Activated CD4-positive, CD25-positive, alpha-beta regulatory T cell treated with anti-CD3 and anti-CD28 coated beads, Interleukin-2, amount 50 U/mL, for 72 hours (primary cell): ENCODE measurements at places on chromosomes 6 and 20.

GRCh38 chr6:164015088-164015484, 600.6 kb downstream of the QKI start:
- no peak for DNase-seq

DNA sequence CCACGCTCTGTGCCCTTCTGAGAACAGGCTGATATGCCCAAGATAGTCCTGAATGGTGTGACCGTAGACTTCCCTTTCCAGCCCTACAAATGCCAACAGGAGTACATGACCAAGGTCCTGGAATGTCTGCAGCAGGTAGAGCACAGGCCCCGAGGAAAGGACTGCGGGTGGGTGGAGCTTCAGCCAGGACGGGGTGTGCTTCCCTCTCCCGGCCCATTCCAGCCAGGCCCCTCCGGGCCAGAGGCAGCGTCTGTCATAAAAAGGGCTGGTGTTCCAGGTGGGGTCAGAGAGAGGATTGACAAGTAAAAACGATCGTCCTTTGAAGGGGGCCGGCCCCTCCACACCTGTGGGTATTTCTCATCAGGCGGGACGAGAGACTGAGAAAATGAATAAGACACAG, 1.3 kb downstream of the RTEL1 start:
- no peak for DNase-seq

DNA sequence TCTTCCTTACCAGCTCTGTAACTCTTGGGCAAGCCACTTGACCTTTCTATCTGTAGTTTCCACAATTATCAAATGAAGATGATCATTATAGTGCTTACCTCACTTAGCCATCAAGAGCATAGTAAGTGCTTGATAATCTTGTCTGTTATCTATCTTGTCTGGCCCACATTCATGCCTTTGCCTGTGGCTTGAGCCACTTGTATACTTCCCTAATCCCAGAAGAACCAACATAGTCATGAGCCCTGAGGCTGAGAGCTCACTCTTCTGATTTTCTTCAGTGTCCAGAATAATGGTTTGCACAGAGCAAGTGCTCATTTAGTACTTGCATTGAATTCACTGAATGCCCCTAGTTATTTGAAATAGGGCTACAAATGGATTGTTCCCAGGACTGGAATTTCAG, 108.2 kb downstream of the SASH1 start:
- no peak for DNase-seq

DNA sequence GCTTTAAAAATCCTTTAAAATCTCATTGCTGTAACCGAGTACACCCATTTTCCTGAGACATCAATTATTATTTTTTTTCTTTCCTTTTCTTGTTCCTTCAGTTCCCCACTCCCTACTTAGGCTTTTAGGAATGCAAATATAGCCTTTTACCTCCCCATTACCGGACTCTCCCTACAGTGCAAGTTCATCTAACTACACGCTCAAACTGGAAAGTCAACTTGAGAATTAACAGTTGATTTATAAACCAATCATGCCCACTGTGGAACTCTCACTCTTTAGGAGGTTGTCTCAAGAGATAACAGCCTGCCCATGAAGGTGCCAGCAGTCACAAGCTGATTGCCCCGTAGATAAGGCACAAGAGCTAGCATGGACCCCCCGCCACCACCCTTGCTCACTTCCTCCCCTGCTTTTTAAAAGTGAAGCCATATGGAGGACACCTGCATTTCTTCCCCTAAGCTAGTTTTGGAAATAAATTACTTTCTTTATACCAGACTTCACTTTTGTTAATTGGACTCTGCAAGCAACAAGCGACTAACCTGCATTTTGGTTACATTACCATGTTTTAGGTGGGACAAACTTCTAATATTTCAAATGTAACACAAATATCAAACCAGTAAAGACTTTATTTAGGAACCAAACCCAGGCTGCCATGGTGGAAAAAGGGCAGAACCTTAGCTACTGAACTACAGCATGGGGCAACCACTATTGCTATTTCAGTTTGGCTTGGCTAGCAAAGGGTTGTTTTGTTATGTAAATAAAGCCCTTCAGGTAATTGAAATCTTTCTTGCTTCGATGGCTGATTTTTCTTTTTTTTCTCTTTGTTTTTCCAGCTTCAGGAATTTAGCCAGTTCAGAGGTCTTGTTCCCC, 34.9 kb downstream of the UBD start:
- no peak for DNase-seq

GRCh38 chr20:53210931-53211330, 238.8 kb downstream of the TSHZ2 start:
- DNase-seq = no peak

- no peak for DNase-seq
These were observed 211.9 kb upstream of the MANEA start for GRCh38 chr6:95365454-95365853.

GRCh38 chr6:45965007-45965406, 50.7 kb downstream of the CLIC5 start:
- no peak for DNase-seq

DNA sequence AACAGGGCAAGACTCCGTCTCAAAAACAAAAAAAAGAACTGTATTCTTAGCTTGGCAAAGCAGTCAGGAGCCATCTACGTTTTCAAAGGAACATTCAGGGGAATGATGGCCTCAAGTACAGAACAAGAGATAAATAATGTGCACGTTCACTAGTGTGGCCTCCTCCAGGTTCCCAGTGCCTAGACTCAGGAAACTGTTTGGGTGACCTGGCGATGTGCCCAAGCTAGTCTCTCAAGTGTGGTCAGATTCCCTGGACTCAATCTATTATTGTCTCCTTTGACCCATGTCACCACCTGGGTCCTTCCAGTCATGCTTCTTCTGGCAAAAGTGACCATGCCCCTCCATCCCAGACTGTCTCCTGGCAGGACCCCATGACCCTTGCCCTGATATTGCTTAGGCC, 23.7 kb downstream of the TRAF3IP2 start:
- DNase-seq = no peak

DNA sequence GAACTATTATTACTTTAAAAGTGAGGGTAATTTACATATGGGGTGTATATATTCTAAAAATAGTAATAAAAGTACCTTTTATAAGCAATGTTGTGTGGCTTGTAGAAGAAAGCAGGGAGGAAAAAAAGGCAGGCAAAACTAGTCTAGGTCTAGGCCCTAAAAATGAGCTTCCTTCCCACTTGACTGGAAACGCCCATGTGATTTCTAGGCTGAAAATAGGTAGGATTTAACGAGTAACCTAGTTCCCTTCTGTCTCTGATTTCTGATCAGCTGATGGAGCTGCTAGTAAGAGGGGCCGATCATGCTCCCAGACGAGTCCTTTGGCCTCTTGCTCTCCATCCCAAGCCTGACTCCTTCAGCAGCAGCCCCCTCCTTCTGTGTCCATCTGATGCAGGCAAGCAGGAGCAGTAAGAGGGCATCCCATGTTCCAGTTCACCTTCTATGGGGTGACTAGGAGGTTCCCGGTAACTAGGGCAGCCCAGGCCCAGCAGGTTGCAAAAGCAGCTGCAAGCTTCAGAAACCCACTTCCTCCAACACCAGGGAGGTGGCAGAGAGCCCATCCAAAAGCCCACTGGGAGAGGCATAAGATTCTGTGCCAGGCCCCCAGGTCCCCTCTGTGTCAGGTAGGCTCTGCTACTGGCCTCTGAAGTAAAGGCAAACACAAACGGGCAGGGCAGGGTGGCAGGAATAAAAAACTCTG, 24.4 kb downstream of the TBC1D20 start:
- DNase-seq = no peak
